ENCODE measurements at places on chromosomes 2 and 18. TPM values are rescaled to one million over a fixed set of nuclear protein-coding genes. Genes with fewer than 3 reads are reported as not detected.
A peak's percentile ranks its signal among the peaks of the same experiment; 100 is the strongest.

The DHRS9 gene
- total RNA-seq, result not detected

- no peak for DNase-seq
These were observed 48.9 kb upstream of the NABP1 start for GRCh38 chr2:191629001-191629453.

The SLC16A14 gene
- total RNA-seq, result 0.81 TPM

- DNase-seq, result peak; percentile 32
These were observed 125.8 kb upstream of the MYO3B start for GRCh38 chr2:170052151-170052550.
